ENCODE measurements at places on chromosomes 7 and 10.
A peak's percentile ranks its signal among the peaks of the same experiment; 100 is the strongest.

GRCh38 chr10:104780946-104781595, 140.0 kb downstream of the SORCS3 start:
- no peak for DNase-seq

DNA sequence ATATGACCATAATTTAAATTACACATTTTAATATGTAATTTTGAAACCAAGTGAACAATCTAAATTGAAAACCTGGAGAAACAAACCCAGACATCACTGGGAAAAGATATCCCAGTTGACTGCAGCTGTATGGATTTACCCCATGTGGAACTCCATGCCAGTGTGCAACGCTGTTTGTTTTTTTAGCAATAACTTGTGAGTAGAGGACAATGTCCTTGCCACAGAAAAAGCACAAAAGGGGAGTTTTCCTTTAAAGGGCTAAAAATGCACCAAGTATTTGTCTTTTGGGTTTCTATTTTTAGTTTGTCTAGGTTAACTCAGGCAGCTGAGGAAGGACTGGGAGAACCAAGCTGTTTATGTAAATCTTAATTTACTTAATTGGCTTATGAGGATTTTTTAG, 15.1 kb upstream of the COL17A1 start:
- DNase-seq: no peak

GRCh38 chr10:42753507-42754154, 29.0 kb upstream of the BMS1 start:
- DNase-seq: no peak

- DNase-seq: peak; percentile 58
Measured at GRCh38 chr10:49407552-49408137, 11.8 kb upstream of the DRGX start.

GRCh38 chr7:44881610-44882009, 3.7 kb downstream of the PURB start:
- no peak for DNase-seq

GRCh38 chr10:46528675-46529615, 27.5 kb downstream of the GPRIN2 start:
- DNase-seq: no peak

GRCh38 chr10:96814264-96814663, 17.8 kb upstream of the LCOR start:
- DNase-seq: no peak

Data from CD4-positive, alpha-beta T cell treated with Interleukin-6 at 100 ng/mL for 8 hours (primary cell).